ENCODE measurements at places on chromosomes 16 and 17. TPM values are rescaled to one million over a fixed set of nuclear protein-coding genes. Genes with fewer than 3 reads are reported as not detected.

HEATR9 gene
- total RNA-seq = not detected

ABCA9 gene
- not detected for total RNA-seq

AGRP gene
- not detected for total RNA-seq

C1QTNF8 gene
- total RNA-seq = not detected

SLC16A6 gene
- 11.5 TPM for total RNA-seq

MT3 gene
- total RNA-seq = not detected

ZPBP2 gene
- not detected for total RNA-seq

NACA2 gene
- not detected for total RNA-seq

DNA sequence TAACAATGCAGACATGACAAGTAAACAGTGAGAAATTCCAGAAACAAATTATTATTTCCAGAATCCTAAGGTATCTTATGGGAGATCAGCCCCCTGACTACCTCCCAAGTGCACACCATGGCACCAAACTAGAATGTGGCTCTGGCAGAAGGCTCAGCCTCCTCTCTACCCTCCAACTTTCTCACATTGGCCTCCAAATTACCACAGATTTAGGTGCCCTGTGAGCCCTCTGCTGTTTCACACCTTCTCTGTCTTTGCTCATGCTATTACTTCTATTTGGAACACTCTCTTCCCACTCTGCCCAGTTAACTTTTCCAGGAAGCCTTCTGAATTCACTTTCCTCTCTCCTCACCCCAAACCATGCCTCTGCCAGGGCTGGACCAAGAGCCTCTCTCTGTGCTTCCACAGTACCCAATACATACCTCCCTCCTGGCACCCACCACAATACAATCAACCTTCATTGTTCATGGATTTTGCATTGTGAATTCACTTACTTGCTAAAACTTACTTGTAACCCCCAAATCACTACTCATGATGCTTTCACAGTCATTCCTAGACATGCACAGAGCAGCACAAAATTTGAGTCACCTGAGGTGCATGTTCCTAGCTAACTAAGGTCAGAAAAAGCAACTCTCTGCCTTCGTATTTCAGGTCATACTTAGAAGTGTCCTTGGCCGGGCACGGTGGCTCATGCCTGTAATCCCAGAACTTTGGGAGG lies 31.4 kb downstream of the SMG6 start:
- DNase-seq = no peak

DNA sequence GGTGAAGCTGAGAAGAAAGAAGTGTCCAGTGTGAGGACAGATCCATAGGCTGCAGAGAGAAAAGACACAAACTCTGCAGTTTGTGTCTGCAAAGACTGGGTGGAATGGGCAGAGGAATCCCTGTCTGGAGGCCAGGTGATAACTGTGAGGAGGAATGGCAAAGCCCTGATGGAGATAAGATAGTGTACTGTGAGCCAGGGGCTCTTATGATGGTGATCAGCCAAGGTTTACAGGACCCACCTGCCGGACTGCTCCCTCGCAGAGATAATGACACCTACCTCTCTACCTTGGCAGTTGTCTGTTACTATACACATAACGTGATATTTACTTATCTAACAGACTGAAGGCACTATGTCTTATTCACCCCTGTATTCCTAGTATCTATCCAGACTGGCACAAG lies 92.6 kb upstream of the ASIC2 start:
- DNase-seq = no peak

- DNase-seq = no peak
These were observed 91.0 kb downstream of the RTN4RL1 start for GRCh38 chr17:1933875-1934715.

GRCh38 chr16:73432850-73433730 lies 385.2 kb upstream of the ZFHX3 start:
- no peak for DNase-seq

GRCh38 chr16:58628845-58629732 lies 537 bp downstream of the CNOT1 start:
- peak; percentile 44 for DNase-seq

DNA sequence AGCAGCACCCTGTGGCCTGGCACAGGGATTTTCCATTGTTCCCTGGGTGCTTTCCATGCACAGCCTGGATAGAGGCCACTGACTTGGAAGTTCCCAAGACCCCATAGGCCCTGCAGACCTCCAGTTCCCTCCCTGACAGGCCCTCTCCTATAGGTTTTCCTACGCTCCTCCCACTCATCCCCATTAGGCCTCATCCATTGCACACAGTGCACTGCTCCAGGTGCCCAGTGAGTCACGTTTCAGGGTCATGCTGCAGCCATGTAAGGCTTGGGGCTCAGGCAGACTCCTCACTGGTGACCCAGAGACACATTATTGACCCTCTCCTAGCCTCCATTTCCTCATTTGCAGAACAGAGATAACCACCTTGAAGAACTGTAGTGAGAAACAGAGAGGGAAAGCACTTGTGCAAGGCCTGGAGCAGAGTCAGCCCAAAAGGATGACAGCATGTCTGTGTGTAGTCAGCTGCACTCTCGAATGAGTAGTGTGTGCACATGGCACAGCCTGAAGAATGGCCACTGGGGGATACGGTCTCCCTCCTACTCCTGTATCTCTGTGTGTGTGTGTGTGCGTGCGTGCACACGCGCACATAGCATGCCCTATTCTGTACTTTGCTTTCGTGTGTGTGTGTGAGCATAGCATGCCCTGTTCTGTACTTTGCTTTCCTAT lies 26.8 kb downstream of the DRC3 start:
- no peak for DNase-seq

GRCh38 chr17:62892870-62893338 lies 73.1 kb upstream of the TANC2 start:
- no peak for DNase-seq

DNA sequence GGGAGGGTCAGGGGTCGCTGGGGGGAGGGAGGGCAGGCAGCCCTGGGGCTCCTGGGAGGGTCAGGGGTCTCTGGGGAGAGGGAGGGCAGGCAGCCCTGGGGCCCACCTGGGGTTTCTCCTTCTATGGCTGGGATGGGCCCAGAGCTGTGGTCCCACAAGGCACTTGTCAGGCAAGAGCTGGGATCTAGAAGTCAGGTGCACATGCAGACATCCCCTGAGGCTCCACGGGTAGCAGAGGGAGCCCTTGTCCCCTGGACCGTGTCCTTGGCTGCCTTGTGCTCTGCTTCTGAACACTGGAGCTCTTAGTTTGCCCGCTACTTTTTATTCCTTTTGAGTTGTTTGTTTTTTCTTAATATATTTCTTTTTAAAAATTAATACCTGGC lies 1.8 kb downstream of the TUBB3 start:
- DNase-seq = no peak

DNA sequence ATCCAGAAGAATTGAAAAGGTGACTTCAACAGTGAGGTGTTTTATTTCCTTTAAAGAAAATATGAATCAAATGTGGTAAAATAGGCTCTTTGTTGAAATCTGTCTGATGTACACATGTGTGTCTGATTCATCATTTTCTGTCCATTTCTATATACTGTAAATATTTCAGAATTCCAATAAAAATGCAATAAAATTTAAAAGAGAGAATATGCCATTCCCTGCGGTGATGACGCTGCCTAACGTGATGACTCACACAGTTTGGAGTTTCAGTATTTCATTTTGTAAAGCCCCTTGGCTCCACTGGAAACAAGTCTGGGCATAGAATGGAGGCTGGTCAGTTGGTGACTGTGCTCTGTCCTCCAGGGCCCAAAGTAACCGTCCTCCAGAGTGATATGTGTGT lies 482.5 kb upstream of the CDH5 start:
- DNase-seq = no peak

GRCh38 chr17:55420067-55420775 lies 1.4 kb downstream of the MMD start:
- DNase-seq = peak; percentile 47

DNA sequence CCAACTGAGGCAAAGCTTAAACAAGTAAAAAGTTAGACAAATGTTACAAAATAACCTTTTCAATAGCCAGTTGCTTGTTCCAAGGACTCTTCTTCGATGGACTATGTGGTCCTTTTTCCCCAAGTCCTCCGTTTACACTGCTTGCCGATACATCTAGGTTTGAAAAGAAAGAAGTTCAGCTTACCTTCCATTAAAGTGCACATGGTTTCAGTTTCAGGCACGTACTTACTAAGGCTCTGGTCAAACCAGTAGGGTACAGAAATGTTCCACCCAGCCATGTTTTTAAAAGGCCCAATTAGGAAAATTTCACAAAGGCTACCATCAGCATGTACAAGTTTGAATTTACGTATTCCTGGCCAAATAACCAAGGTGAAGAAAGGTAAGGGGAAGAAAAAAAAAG lies 2.1 kb downstream of the SRSF2 start:
- DNase-seq = peak; percentile 70

GRCh38 chr16:16938009-16938408 lies 532.8 kb downstream of the XYLT1 start:
- DNase-seq = no peak

DNA sequence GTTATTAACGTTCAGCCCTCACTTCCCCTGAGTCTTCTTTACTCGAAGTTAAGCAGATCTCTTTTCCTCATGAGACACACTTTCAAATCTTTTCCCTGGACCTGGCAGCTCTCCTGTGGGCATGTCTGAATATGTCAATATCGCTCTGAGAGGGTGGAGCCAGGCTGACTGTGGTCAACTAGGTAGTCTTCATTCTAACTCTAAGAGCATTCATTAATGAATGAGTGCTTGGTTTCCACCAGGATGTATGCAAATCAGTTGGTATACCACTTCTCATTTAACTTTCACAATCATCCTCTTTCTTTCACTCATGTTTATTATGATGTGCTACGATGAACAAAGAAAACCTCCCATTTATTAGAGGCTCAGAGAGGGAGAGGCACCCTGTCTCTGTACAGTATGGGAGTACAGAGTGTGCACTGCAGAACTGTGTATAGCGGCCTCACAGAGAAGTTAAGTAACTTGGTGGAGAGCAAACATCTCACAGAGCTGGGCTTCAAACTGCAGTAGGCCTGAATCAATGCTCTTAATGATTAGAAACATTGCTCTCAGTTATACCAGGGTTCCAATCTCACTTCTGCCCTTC lies 39.9 kb downstream of the OTOA start:
- DNase-seq = no peak

GRCh38 chr16:51556694-51557340 lies 405.7 kb upstream of the SALL1 start:
- DNase-seq = no peak

GRCh38 chr16:67805718-67806427 lies 487 bp downstream of the RANBP10 start:
- DNase-seq = no peak

- DNase-seq = no peak
These were observed at the start of gene RBFOX1 for GRCh38 chr16:7332611-7333010. Gene RBFOX1, plus strand, starts transcription at chr16:7332845.

All from CD4-positive, CD25-positive, alpha-beta regulatory T cell (primary cell).